Activated CD8-positive, alpha-beta memory T cell treated with anti-CD3 and anti-CD28 coated beads for 1 hour (primary cell): ENCODE measurements at places on chromosomes 6 and 20.

DNA sequence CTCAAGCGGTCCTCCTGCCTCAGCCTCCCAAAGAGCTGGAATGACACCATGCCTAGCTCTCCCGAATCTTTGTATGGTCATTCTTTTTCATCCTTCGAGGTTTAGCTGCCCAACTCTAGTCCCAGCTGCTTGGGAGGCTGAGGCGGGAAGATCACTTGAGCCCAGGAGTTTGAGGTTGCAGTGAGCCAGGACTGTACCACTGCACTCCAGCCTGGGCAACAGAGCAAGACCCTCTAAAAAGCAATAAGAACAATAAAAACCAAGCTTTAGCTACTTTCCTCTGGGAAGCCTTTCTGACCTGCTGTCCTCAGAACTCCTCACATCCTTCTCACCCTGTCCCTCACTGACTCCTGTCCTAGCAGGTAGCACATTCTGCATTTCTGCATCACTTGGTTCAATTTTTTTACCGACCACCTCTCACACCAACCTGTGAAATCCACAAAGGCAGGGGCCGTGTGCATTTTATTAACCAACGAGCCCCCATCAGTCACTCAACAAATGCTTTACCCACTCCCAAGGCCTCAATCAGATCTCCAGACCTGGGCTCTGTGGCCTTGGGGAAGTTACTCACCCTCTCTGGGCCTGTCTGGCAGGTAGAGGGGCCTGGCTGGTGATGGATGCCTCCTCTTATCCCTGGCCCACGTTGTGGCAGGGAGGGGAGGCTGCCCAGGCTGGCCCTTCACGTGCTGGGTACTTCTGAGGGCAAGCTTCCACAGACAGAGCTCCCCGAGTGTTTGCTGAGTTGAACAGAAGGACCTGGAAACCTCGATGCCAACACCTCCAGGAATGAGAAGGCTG lies 14.7 kb upstream of the SRC start:
- no peak for DNase-seq

DNA sequence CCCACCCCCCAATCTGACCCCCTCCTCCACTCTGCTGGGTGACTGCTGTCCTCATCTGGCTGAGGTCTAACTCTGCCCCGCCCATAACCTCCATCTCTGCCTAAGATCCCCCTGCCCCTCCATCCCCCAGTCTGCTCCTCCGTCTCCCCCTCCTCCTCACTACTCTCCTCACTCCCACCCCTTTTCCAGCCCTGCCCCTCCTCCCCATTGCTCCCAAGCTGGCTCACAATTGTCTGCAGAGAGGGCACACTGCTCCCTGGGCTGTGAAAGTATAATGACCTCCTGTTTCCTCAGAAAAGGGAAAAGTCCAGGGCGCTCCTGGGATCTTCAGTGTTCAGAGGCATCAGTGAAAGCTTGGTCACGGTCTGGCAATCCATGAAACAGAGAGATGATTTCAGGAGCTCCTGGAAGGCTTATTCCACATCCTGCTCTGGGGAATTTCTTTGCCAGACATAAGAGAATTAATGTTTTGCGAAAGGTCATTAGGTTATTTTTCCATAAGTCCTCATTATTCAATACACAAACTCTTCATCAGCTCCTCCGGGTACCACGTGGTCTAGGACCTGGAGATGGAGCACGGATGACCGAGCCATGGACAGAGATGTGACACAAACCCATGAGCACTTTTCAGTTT lies 21.5 kb downstream of the CST5 start:
- no peak for DNase-seq

GRCh38 chr20:36097337-36098151 lies 57.0 kb upstream of the EPB41L1 start:
- no peak for DNase-seq

DNA sequence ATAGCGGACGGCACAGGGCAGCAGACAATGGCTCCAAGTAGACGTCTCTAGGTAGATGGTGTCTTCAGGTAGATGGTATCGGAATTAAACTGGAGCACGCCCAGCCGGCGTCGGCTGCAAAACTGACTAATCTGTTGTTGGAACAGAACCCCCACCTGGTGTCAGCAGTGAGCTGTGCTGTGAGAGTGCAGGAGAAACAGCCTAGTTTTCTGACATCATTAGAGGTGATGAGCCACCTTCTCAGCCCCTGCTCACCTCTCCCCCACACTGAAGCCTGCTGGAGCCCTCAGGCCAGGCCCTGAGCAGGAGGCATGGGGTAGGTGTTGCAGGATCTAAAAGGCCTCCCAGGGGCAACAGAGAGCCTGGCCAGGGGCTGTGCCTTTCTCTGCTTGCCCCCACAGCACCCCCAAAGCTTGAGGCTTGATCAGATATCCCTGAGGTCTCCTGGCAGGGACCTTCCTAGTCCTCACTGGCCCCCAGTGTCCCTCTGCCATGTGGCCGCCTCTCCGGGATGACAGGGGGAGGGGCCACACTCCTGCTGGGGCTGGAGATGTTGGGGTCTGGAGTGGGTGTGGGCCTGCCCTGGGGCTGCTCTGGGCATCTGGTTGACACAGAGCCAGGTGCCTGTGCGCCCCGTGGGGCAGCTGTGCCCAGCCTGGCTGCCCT lies 6.9 kb upstream of the HELZ2 start:
- peak; percentile 59 for DNase-seq

DNA sequence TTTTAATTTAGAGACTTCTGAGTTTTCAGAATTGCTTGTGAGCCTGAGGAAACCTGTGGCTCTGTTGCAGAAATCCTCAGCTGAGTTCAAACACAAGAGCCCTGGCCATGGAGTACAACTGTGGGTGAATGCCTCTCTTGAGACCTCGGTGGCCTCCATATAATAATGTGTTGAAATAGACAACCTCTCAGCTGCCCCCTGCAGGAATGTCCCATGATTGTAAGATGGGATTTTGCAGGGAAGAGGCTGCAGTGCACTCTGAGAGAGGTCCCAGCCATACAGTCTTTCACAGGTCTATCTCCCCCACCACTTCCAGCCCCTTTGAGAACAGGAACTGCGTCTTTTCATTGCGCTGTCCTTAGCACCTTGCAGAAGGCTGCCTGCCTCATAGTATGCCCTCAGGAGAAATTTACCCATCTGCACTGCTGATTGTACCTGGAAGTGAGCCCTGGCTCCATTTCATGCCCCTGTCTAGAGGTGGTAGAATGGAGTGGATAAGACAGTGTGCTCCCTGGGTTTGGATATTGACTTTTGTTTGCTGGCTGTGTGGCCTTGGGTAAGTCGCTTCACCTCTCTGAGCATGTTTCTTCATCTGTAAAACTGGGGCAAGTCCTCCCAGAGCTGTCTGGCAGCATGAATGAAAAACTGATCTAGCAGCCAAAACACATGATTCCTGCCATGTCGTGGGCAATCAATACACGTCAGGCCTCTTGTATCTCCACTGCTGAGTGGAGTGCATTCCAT lies 16.8 kb upstream of the CDH22 start:
- DNase-seq, result no peak

GRCh38 chr6:27667016-27667656 lies 194.2 kb upstream of the ZNF184 start:
- DNase-seq, result no peak

GRCh38 chr20:2122936-2123335 lies 21.3 kb downstream of the STK35 start:
- no peak for DNase-seq

GRCh38 chr6:33450434-33450833 lies 3.9 kb upstream of the ZBTB9 start:
- no peak for DNase-seq

GRCh38 chr6:56671160-56671559 lies 28.5 kb upstream of the DST start:
- DNase-seq, result no peak

- no peak for DNase-seq
Measured at GRCh38 chr6:27922949-27923348, 10.8 kb upstream of the OR2B2 start.

- DNase-seq, result no peak
Measured at GRCh38 chr6:74250161-74250818, 554.3 kb downstream of the CD109 start.

DNA sequence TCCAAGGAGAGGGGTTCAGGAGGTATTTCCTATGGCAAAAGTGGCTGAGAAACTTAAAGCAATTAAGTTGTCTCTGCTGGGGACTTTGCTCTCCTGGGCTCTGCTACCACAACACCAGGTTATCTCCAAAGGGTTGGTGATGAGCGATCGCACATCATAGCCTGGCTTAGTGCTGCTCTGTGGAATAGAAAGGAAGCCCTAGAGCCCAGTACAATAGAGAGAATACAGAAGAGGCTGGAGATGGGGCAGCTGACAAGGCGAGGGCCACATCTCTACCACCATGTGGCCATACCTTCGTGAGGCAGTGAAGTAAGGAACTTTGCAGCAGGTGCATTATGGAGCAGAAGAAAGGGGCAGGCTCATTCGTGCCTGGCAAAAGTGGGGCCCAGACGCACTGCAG lies 8.6 kb upstream of the TMC2 start:
- DNase-seq, result no peak

DNA sequence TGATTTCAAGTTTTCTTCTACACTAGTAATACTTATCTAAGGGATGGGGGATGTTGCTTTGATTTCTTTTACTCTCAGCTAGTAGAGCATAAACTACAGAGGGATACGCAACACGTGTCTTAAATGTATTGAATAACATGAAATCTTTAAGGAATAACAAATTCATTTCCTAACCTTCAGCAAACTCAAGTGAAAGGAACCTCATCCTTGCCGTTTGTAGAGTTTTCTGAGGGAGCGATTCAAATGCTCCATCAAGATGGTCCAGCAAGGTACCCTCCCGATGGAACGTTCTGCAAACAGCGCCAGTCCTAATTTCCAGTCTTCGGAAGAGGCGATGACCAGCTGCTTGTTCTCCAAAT lies 95.4 kb upstream of the RIN2 start:
- no peak for DNase-seq

GRCh38 chr6:116300566-116300965 lies 20.8 kb upstream of the TSPYL1 start:
- no peak for DNase-seq

GRCh38 chr20:52010541-52010940 lies 181.0 kb downstream of the ZFP64 start:
- DNase-seq, result no peak

- DNase-seq, result no peak
Measured at GRCh38 chr20:64077094-64077493, 2.2 kb downstream of the RGS19 start.

DNA sequence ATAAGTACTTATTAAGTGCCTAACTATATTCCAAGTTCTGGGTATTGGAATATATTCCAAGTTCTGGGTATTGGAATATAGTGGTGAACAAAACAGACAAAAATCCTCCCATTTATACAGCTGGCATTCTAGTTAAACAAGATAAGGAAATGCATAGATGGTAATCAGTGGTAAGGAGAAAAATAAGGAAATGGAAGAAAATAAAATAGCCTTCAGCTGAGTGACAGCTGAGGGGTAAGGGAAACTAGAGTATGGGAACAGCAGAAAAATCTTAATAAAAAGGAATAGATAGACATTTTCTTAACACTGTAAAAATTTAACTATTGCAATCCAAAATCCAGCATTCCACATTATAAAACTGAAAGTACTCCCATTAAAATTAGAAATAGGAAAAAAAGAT lies 17.2 kb upstream of the WFDC10A start:
- DNase-seq, result no peak

DNA sequence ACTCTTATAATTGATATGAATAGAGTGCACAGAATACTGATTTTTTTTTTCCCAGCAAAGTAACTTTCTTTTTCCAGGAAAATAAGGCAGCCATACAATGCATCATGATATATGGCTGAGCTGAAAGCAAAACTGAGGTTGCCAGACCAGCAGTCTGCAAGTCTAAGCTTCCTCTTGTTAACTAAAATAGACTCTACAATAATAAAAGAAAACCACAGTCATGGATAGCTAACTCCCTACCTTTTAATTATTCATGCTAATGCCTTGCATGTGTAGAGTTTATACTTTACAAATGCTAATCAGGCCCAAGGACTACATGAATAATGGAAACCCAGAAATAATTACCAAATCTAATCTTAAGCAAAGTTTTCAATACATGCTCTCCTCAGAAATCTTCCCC lies 47.4 kb downstream of the MAP7 start:
- no peak for DNase-seq

- DNase-seq, result no peak
Measured at GRCh38 chr6:105015482-105015881, 58.6 kb downstream of the LIN28B start.

- DNase-seq, result no peak
Measured at GRCh38 chr6:155629652-155630051, 174.0 kb upstream of the NOX3 start.

GRCh38 chr6:49775043-49775442 lies 12.0 kb downstream of the PGK2 start:
- no peak for DNase-seq

GRCh38 chr20:20207291-20207690 lies 155.0 kb downstream of the CFAP61 start:
- DNase-seq, result no peak

- DNase-seq, result no peak
Measured at GRCh38 chr20:10344953-10345352, 89.1 kb downstream of the MKKS start.

- DNase-seq, result no peak
Measured at GRCh38 chr6:150981095-150981494, 115.6 kb downstream of the MTHFD1L start.

GRCh38 chr20:37270576-37271420 lies 9.2 kb upstream of the GHRH start:
- DNase-seq, result no peak

- DNase-seq, result no peak
Measured at GRCh38 chr6:144279484-144280150, 5.5 kb upstream of the UTRN start.

GRCh38 chr20:4095639-4096038 lies 80.3 kb upstream of the RNF24 start:
- DNase-seq, result no peak

DNA sequence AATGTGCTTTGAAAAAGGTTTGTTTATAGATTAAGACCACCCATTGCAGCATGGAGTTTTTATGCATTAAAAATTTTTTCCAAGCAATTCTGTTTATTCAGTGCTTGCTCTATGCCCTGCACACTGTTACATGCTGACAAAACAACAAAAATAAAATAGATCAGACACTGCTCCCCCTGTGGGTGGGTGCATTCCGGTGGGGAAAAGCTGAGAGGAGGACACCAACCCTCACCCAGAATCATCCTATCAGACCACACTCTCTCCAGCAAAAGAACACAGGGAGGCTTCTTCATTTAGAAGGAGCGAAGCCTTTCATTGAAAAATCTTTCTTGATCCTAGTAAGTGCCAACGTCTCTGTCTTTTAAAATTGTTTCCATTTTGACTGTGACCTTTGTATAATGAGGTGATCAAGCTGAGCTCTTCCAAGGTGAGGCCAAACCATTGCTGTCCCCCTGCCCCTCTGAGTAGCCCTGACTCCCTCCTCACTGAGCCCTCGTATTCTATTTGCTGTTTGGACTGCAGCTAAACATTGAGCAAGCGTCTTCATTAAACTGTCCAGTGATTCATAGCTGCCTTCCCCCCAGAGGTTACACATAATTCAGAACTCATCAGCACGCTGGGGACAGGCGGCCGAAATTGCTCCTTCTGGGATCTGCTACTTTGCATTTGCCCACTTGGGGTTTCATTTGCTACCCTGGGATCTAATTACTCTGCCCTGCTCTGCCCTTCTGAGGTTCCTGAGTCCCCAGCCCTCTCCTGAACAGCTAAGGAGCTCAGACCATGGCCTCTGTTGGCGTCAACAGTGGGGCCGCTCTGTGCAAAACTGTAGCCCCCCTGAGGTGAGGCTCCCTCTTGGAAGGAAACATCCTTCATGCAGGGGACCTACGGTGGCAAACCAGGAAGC lies 102.4 kb downstream of the F13A1 start:
- DNase-seq, result no peak
